ENCODE measurements at places on chromosomes 1 and 21.

DNA sequence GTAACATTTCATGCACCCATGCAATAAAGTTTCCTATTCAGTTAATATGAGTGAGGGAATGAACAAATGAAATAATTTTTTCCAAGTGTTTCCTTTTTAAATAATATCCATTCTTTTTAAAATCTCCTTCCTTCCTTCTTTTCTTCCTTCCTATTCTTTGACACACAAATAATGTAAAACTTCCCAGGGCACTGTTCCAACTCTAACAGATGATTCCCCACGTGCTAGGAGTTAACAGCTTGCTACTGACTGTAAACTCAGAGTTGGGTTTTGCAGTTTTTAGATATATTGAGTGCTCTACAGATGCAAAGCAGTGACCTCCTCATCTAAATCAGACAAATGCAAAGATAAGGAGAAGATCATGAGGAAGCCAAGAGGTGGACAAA is 54.0 kb upstream of the POU2F1 start:
- no peak for DNase-seq

DNA sequence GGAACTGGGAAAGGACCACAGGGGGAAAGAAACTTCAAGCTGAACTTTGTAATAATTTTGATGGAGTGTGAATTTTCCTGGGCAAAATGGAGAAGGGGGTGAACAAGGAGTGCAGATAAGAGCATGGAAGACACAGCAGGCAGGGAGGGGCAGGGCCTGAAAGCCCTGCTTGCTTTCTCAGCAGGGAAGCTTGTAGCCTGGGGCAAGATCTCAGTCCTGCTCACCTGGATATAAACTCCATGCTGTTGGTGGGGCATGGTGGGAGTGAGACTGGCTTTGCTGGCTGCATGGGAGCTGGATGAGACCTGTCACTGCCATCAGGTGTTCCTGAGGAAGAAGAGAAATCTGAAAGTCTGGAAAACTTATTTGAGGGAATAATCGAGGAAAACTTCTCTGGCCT is 58.7 kb upstream of the RC3H1 start:
- DNase-seq: no peak

DNA sequence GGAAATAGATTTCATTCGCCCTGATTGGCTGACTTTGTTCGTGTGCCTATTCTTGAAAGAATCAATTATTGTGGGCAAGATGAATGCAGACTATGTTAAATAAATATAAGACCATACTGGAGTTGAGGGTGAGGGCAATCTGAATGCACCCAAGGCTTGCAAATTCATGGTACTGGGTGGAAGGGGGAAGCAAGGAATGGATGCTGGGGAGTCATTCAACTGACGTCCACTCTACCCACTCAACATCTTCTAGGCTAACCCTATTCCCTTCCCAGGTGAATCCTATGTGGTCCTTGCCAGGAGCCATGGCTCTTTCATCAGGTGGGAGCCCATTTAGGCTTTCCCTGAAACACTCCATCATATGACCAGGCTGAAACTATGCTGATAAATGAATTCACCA is 5.7 kb upstream of the CYP4B1 start:
- DNase-seq: no peak

- no peak for DNase-seq
These were observed 2.5 kb upstream of the PLEKHM2 start for GRCh38 chr1:15681349-15682292.

DNA sequence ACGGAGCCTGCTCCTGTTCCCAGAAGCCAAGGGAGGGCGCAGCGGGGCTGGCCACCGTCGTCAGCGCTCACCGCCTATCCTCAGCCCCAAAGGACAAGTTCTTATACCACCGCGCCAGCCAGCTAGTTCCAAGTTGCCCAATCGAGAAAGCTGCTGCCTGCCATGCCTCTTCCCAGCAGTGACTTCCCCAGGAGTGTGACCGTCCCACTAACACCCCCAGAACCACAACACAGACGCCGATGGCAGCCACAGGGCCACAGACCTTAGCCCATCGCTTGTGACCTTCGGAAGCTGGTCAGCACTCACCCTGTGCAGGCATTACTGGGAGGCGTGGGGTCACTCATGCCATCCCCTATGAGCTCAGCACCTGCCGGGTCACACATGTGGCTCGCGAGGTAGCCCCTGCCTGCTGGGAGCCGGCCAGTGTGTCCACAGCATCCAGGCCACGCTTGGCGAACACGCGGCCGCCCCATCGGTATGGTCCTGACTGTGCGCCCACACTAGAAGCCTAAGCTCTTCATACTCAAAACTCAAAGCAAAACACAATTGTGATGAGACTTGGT is 20.1 kb downstream of the NADK start:
- no peak for DNase-seq

DNA sequence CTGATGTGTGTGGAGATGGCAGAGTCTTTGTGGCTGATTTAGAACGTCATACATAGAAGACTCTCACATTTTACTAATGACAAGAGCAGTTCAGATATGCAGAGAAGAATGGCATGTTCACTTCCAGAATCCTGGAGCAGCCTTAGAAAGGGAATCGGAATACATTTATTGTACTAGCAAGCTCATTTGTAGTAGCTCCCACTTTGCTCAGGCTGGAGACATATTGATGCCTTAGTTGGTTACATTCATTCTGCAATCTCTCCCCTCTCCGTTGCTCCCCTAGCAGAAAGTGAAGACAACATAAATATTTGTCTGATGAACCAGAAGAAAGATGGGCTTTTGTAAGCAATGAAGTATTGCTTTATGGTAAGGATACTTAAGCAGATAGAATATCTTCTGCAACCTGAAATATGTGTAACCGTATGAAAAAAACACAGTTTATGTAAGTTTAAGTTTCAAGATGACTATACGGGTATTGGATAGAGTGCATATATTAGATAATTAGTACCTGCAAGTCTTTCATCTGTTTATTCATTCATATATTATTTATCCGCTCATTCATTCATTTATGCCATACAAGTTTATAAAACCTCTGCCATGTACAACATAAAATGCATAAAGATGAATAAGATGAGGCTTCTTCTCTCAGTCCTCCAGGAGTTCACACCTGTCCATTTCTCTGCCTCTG is 135.7 kb downstream of the CNIH3 start:
- DNase-seq: no peak

GRCh38 chr1:63618011-63618410 is 24.8 kb downstream of the PGM1 start:
- DNase-seq: no peak

DNA sequence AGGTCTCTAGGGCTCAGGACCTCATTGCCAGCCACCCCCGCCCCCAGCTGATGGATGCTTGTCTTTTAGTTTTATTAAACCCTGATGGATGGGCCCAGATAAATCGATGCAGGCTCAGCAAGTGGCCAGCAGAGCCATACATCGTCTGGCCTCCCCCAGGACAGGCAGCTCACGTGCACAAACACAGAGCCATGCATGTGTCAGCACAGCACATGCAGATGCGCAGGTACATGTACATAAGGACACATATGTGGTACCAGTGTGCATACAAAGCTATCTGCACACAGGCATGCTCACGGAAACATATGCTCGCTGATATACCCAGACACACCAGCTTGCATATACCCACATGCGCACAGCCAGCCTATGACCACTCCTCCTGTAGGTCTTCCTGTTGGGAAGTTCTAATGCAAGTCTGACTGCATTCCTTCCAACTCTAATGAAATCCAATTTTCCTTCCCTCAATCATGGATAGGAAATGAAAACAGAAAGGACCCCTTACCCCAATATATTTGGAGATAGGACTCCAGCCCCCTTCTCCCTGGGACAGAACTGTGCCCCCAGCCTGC is 897 bp downstream of the COL16A1 start:
- DNase-seq: no peak

- no peak for DNase-seq
These were observed 486 bp upstream of the DSTYK start for GRCh38 chr1:205211839-205212536.

DNA sequence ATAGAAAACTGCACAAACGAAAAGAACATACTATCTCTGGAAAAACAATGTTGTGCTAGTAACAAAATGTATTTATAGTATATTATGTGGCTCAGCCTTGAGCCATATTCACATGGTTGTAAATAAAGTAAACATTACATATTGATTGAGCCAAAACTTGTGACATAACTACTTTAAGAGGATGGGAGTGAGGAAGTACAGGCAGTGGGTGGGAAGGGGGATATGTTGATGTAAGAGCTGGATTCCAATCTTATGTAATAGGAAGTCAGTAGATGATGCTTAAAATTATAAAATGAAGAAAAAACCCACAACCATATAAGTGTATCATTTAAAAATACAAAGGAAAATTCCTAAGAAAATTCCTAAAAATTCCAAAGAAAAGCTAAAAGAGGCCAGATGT is 42.7 kb downstream of the RHOU start:
- DNase-seq: no peak

DNA sequence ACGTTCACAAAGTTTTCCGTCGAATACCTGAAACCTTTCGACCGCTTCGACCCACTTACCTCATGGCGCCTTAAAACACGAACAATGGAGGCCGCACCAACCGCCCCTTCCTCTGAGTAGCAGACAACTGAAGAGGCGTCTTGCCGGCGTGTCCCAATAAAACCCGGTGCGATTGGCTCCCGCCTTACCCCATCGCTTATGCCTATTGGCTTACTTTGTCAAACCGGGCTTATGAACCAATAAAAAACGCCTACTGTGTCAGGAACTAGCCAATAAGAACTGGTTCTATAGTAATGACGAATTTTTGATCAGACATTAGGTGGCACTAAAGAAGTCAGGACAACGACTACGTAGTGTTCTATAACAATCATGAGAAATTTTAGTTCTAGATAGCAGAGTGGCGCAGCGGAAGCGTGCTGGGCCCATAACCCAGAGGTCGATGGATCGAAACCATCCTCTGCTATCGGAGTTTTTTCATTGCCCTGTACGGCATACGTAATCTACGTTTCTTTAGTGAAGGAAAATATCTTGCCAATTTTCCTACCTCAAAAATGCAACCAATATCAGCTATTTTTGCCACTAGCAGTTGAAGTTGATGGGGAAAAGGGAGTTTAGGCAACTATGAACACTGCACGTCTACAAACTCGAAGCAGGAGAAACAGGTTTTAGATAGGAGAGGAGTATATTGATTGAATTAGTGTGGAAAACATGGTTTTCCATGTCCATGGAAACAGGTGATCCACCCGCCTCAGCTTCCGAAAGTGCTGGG is at the start of gene ILF2:
TSS of gene ILF2 (minus strand) at position 135 of the 769 bp plus-strand sequence. CDS start at position 64, 71 bp downstream.
- DNase-seq: peak; percentile 99

DNA sequence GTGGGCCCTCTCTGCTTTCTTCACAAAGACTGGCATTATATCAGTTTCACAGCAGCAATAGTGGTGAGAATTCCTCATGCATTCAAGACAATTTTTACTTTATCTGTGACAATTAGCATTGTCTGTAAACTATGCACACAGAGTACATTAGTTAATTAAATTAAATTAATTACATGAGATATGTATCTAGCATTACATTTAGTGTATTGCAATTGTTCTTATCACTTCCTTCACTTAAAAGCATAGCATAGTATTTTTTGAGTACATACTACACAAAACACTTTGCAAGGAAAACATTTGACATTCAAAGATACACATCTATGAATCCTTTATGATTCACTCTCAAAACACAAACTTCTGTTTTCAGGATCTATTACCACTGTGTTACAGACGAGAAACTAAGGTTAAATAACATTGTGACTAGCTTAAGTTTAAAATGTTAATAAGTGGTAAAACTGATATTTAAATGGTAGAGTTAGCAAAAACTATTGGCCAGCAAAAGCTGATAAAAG is 1542.6 kb downstream of the PLA2G4A start:
- DNase-seq: no peak

DNA sequence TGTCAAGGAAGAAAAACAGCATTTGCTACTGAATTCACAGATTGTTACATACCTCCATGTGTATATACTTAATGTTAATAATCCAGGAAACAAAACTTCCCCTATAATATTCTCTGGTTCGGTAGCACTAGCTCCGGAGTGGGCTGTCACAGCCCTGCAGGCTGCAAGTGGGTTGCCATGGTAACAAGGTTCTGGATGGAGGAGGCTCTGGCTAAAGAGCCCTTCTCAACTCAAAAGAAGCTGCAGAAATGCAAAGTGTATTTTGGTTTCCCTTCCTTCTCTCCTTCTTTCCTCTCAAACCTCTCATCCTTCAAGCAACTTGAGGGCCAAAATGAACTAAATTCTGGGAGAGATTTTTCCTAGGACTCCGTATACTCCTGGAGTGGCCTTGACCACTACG is 45.2 kb downstream of the ASTN1 start:
- DNase-seq: no peak

DNA sequence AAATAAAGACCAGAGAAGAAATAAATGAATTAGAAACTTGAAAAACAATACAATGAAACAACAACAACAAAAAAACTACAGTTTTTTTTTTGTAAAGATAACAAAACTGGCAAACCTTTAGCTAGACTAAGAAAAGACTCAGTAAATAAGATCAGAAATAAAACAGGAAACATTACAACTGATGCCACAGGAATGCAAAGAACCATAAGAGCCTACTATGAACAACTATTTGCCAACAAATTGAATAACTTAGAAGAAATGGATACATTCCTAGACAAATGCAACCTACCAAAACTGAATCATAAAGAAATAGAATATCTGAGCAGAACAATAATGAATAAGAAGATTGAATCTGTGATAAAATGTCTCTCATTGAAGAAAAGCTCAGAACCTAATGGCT is 742.0 kb downstream of the ADGRL2 start:
- DNase-seq: no peak

- no peak for DNase-seq
These were observed 134.7 kb downstream of the TGFBR3 start for GRCh38 chr1:91751275-91751674.

GRCh38 chr21:30146558-30147282 is 19.9 kb downstream of the CLDN17 start:
- no peak for DNase-seq

GRCh38 chr1:237119091-237119490 is 77.1 kb downstream of the RYR2 start:
- no peak for DNase-seq

DNA sequence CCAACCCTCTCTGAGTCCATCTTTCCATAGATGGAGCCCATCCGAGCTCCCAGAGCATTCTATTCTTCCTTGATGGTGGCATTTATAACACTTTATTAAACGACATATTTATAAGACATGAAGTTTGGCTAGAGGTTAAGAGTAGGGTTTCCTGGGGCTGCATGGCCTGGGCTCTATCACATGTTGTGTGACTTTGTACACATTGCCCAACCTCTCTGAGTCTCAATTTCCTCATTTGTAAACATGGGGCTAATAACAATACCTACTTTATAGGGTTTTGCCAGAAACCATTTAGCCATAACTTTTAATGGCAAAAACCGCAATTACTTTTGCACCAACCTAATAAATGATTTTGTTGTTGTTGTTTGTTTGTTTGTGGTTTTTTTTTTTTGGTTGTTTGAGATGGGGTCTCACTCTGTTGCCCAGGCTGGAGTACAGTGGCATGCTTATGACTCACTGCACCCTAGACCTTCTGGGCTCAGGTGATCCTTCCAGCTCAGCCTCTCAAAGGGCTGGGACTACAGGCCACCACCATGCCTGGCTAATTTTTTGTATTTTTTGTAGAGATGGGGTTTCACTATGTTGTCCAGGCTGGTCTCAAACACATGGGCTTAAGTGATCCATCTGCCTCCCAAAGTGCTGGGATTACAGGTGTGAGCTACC is 13.9 kb upstream of the ASAP3 start:
- DNase-seq: no peak

- no peak for DNase-seq
These were observed 33.9 kb downstream of the SLC66A1 start for GRCh38 chr1:19346026-19346425.

GRCh38 chr1:231695439-231696255 is 69.1 kb downstream of the DISC1 start:
- no peak for DNase-seq

Measured in activated CD8-positive, alpha-beta T cell treated with anti-CD3 and anti-CD28 coated beads for 36 hours (primary cell).